ENCODE measurements at places on chromosomes 2 and 18.
A peak's percentile ranks its signal among the peaks of the same experiment; 100 is the strongest.

DNA sequence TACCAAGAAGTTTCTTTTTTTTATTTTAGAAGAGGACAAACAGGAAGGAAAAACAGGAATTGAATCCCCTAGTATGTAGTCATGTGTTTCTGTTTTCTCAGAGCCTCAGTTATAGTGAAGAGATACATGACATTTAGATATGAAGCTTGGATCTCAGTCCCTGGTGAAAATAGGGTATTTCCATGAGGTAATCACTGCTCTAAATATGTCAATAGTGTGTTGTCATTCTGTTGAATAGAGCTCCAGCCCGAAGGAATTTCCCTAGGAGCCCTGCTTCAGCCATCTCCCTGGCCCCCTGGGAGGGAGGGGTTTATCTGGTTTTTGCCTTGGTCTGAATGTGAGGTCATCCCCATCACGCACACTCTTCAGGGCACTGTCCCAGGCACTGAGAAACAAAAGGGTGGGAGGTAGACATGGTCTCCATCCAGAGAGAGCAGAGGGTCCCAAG lies 47.1 kb upstream of the REL start:
- DNase-seq: no peak

- DNase-seq: no peak
Measured at GRCh38 chr18:30302181-30302580, 740.4 kb downstream of the DSC3 start.

DNA sequence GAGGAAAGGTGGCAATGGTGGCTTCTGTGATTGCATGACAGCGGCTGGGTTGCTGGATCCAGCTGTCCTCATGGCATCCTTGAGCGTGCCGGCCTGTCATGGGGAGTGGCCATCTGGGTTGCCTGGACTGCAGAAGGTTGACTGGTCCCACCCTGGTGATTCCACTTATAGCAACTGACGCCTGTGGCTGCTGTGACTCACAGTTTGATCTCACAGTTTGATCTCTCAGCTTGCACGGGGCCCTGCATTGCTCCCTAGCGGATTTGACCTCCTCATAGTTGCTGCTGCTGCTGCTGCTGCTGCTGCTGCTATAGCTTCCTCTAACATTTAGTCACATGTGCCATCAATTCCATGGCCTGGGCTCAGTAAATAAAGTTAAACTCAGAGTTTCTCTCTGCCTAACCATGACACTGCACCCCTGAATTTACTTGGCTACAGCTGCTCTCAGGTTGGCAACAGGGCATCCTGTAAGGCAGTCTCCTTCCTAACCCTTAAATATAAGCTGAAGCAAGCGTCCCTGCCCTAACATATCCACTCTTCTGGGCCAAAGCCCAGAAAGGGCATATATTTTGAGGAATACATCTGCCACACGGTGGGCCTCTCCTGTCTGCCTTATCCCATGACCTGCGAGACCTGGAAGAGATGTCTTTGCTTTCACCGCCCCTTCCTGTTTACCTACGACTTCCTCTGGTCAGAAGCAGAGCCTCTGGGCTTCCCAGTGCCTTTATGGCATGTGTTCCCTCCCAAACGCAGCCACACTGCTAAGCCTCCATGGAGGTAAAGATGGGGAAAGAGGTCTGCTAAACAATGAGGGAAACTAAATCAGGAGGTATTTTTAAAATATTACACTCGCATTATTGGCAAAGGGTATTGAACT lies 37.8 kb upstream of the CCDC150 start:
- DNase-seq: peak; percentile 23

DNA sequence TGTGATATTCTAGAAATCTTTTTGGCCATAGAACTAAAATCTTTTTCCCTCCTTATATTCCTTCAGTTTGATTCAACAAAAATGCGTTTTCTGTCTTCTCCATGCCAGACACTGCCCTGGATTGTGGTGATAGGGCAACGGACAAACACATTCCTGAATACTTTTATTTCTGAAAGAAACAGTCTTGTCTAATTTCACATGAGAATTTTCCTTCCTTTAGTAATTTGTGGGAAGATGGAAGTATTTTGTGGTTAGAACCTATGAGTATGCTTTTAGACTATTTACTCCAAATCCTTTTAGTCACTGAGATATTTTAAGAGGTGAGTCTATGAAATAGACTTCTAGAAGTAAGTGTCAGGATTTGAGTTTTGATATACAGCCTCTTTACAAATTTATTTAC lies 49.6 kb downstream of the COL5A2 start:
- DNase-seq: no peak

- DNase-seq: no peak
Measured at GRCh38 chr18:35582899-35583558, 1.5 kb downstream of the GALNT1 start.

- DNase-seq: no peak
Measured at GRCh38 chr2:239459606-239460005, 58.8 kb upstream of the HDAC4 start.

DNA sequence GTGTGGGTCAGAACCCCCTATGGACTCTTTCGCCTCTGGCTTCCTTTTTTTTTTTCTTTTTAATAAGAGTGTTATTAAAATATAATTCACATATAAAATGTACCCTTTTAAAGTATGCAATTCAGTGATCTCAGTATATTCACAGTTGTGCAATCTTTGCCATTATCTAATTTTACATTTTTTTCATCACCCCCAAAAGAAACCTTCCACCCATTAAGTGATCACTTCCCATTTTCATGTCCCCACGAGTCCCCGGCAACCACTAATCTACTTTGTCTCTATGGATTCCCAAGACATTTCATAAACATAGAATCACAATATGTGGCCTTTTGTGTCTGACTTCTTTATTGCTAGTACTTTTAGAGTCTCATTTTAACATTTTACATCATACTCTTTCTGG lies 38.7 kb upstream of the ANXA4 start:
- no peak for DNase-seq

- DNase-seq: no peak
Measured at GRCh38 chr2:210389856-210390255, 74.9 kb upstream of the MYL1 start.

GRCh38 chr2:205834796-205835195 lies 152.5 kb downstream of the NRP2 start:
- DNase-seq: no peak

DNA sequence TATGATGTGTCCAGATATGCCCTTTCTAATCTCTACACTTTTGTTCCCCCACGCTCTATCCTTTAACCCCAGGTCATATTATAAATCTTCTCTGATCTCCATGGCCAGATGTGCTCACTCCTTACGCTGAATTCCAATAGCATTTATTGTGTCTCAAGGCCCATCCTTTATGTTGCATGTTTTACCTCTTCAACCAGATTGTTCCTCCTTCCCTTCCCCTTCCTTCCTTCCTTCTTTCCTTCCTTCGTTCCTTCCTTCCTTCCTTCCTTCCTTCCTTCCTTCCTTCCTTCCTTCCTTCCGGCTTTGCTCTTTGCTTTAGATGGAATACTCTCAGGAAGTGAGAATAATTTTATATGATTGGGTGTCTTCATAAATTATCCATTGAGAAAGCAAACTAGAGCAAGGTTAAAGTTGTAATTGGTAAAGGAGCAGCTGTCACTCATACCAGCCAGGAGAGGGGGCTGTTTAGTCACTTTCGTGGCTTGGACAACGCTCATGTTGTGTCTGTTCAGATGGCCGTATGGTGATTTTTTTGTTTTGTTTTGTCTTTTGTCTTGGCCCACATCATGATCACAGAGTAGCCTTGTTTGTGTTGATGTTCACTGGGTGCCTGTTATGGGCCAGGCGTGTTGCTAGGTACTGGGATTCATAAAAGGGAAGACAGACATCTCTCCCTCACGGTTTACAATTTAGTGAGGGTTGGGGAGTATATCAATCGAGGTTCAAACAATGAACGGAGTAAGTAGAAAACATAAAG lies 68.0 kb downstream of the DAW1 start:
- DNase-seq: peak; percentile 33

GRCh38 chr2:55155206-55155605 lies 76.9 kb downstream of the CLHC1 start:
- no peak for DNase-seq

DNA sequence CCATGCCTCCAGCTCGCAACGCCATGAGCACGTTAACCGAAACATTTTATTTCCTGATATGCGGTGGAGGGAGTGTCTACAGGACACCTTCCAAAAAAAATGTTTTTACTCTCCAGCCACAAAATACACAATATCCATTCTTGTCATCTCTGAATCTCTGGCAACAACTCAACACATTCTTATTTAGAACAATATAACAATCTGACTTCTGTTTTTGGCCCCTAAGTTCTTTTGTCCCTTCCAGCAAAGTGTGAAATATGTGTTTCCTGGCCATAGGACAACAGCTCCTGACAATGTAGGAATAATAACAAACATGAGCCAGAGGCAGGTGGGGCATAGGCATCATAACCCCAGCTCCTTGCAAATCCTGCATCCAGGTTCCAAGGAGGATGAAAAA lies 163.0 kb downstream of the DDX1 start:
- no peak for DNase-seq

- DNase-seq: peak; percentile 28
Measured at GRCh38 chr18:4106407-4107033, 348.6 kb downstream of the DLGAP1 start.

DNA sequence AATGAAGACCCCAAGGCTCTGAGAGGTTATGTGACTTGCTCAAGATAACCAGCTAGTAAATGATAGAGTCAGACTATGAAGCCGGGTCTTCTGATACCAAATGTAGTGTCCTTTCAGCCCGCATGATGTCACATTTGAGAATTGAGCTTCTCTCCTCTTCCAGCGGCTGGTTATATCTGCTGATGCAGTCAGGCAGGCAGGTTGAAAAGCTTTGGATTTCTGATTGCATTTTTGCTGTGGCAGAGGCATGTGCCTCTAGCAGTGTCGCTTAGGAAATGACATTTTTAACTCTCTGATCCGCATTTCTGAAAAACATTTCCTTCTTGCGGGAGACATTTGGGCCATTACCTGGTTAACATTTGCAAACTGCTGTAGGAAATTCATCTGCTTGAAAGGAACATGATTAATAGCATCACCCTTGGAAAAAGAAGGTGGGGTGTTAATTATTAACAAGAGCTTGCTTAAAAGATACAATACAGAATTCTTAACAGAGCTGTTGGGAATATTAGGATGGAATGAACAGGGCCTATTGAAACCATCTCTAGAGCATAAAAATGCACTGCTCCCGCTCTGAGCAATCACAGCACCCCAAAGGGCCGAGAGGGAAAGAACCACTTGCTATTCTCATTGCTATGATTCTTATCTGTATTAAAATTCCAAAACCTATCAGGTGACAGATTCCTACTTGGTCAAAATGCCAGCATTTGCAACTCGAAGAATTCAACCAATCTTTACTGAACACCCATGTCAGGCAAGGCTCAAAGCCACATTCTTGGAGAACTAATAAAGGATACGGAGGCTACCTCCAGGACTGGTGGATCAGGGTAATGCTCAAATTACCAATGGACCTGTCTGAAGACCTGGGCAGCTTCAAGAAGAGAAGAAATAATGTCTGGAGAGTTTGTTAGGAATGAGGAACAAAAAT lies 25.9 kb downstream of the MRO start:
- DNase-seq: no peak

DNA sequence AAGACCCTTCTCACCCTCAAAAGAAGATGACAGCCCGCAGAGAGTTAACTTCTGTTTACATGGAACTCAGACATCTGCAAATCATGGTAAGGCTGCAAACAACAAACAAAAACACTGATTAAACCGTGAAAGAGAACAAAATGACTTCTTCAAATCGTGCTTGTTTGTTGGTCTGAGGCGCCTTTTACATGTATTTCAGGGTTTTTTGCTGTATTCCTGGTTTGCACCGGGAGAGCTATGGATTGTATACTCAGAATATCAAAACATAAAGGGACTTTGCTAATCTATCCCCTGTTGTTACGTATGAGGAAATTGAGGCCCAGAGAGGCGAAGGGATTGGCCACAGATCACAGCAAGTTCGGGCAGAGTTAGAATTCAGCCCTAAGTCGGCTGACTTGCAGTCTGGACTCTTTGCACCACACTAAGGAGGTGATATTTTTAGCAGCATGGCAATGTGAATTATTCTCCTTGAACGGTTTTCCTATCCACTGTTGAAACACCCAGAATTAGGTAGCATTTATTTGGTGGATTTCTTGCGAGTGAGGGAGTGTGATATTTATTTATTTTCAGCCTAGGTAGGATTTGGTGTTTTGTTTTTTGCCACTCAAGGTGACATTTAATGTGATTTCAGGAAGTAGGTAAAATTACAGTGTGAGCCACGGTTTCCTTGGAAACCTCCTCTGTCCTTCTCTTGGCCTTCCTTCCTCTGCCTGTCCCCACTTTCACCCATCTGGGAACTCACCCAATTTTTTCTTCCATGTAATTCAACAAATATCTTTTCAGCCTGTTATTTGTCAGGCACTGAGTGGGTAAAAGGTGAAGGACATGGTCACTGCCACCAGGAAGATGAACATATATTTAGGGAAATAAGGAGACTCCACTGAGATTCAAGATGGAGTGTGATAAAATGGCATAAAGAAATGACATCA lies 980 bp upstream of the PDE6D start:
- no peak for DNase-seq

DNA sequence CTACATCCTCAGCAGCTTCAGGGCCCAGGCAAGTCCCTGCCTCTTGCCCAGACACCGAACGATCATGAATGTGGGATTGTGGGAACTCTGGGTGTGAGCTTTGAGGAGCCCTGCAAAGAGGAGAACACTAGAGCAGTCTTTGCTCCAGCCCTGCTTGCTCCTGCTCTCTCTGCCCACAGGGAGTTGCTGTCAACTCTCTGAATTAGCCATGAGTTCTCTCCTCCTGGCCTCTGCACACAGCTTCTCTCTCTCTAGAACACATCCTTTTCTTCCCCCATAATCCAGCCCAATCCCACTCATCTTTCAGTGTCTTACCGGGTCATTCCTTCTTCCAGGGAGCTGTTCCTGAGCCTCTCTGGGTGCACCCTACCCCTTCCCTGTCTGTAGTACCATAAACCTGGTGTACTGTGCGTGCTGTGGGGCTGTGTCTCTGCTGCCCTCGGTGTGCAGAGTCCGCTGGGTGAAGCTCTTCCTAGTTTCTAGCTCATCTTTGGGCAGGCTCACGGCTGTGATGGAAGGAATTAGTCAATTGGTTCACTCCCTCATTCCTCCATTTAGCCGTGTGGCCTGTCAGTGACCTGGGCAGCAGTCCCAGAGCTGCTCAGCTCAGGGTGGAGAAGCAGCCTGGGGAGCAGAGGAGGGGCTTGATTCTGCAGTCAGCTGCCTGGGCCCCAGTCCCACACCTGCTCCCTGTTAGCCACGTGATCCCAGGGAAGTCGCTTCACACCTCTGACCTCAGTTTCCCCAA lies 132.9 kb upstream of the HDAC4 start:
- no peak for DNase-seq

GRCh38 chr2:145460112-145460511 lies 940.2 kb upstream of the ZEB2 start:
- DNase-seq: no peak

GRCh38 chr2:205902900-205903237 lies 183.1 kb downstream of the INO80D start:
- DNase-seq: no peak

DNA sequence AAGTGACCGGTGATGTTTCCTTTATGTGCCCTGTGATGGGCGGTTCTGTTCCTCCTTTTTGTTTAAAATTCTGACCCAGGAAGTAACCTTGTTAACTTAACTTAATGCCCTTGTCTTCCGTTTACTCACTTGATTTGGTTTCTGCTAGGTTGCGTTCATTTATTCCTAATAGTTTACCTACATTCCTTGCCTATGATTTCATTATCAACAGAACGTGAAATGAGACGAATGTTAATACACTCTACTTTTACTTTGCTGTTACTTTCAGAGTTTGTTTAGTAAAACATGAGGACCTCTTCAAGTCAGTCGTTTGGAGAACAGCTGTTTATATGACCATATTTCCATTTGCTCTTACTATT lies 638 bp downstream of the CEP192 start:
- DNase-seq: no peak

Data from COLO829 (cell line).